ENCODE measurements at places on chromosomes 7 and 10.

DNA sequence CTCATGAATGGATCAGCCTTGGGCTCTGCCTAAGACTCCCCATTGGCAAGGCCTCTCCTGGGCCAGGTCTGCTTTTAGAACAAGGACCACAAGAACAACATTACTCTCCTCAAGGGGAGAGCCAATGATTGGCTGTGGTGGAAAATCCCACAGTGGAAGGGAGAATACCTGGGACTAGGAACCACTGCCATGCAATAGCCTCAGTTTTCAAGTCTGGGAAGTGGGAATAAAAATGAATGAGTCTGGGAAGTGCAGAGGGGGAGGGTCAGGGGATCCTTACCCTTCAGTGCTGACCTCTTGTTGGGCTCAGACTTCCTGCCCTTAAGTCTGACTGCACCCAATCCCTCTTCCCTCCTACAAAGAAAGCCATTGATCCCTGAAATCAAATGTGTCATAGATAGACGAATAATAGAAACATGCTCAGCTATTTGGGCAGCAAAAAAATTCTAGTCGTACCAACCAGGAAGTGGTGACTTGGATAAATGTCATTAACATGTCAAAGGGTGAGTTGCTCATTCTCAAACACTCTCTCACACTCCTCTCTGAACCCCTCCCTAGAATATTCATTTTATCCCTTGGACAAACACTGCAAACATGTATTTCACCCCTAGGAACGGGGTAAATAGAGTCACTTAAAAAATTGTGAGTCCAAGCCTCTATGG lies 123.6 kb downstream of the SH3PXD2A start:
- DNase-seq, result no peak

- no peak for DNase-seq
Measured at GRCh38 chr10:11683529-11684320, 58.5 kb upstream of the ECHDC3 start.

DNA sequence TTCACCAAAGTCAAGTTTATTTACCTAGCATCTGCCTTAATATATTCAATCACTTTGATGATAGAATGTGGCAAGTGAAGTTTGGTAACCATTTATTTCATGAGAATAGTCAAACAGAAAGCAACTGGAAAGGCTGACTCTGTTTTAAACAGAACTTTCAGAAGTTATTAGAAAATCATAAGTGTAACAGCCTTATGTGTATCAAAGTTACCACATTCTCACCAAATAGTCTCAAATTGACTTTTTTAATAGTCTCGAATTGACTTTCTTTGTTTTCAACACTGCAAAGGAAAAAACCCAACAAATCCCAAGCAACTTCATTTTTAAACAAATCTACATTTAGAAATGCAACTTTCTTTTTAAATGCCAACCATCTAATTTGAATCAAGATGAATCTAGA lies 29.5 kb downstream of the NAMPT start:
- no peak for DNase-seq

DNA sequence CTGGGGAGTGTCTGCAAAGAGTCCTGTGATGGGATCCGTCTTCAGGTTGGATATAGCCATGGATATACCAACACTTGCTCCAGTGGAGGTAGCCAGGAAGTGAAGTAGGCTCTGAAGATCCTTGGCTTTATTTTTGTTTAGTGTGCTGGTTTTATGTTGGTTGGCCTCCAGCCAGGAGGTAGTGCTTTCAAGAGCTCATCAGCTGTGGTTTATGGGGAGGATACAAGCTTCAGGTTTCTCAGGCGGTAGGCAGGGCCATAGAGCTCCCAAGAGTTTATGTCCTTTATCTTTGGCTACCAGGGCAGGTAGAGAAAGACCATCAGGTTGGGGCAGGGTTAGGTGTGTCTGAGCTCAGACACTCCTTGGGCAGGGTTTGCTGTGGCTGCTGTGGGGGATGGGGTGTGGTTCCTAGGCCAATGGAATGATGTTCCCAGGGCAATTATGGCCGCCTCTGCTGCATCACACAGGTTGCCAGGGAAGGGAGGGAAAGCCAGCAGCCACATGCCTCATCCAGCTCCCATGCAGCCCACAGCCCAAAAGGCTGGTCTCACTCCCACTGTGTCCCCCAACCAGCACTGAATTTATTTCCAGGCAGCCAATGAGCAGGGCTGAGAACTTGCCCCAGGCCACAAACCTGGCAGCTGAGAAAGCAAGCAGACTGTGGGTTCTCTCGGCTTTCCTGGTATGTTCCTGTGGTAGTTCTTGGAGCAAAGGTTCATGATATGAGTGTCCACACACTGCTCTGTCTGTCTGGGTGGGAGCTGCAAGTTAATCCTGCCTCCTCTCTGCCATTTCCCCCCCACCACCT lies 67.0 kb upstream of the PRLHR start:
- no peak for DNase-seq

DNA sequence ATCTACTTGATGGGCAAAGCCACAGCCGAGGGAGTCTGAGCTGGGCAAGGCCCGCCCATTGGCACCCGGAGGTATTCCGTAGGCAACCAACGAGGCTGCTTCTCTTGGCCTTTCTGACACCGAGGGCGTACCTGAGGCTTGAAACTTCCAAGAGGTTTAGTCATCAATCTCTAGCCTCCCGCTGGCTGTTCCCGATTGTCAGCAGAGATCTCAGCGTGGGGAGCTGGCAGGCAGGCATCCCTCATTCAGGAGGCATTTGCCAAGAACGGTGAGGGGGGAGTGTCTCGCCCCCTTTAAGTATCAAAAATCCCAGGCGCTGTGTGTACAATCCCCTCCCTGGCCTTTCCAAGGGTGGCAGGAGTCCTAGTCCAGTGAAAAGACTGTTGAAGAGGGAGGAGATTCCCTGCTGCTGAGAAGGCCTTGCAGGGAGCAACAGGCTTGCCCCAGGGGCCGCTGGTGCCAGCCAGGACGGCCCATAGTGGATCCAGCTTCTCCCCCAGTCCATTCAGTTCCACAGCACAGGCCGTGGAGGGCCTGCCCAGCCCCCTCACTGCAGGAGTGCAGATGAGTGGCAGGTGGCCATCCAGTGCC lies 39.7 kb downstream of the OAT start:
- no peak for DNase-seq

GRCh38 chr7:158421361-158421760 lies 166.3 kb downstream of the PTPRN2 start:
- no peak for DNase-seq

DNA sequence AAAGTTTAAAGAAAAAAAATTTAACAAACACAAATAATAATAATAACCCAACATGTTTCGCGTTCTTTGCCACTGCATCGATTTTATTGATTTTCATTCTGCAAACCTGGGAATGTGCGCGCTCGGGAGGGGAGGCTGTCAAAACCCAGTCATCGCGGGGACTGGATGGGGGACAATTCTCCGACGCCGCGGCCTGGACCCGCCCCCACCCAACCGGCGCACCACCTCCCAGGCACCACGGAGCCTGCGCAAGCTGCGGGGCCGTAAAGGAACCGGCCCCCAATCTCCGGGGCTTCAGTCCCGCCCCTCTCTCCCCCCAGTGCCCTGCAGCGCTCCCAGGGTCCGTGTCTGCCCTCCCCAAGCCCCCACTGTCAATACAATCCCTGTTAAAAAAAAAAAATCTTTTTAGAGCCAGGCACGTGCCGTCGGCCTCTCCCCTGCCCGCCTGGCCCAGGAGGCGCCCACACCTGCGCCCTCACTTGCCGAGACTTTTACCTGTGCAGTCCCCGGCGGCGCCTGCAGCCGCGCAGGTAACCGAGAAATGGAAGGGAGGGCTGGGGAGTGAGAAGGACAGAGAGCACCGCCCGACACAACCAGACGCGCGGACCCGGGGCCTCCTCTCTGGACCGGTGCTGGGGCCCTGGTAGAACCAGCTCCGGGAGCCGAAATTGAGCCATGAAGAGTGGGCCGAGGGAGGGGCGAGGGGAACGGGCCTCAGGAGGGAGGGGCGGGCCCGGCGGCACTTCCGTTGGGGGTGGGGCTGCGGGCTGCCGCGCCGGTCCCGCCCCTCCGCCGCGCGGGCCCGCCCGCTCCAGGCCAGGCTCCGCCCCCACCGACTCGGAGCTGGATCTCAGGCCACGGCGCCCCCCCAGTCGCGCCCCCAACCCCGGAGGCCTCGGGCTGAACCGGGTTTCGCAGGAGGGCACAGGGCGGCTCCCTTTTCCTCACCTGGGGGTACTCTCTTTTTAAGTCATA lies 7.6 kb upstream of the ZNF503 start:
- DNase-seq, result peak; percentile 87

DNA sequence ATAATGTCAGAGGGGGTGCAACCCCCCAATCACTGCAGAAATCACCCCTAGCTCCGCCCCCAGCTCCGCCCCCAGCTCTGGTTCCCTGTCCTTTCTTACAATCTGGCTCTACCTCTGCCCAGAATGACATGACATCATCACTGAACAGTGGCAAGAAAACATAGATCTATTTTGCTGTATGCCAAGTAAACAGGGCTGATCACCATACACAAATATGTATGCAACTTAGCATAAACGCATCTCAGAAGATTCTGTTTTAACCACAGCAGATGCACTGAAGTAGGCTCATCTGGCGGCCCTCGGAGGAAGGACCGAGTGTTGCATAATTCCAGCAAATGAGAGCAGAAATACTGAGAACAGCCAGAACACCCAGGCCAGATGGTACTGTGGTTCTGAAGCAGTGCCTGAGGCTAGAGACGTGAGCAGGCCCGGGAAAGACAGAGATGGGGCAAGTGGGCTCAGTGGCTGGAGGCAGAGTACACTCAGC lies 293.3 kb upstream of the KLF14 start:
- DNase-seq, result no peak

DNA sequence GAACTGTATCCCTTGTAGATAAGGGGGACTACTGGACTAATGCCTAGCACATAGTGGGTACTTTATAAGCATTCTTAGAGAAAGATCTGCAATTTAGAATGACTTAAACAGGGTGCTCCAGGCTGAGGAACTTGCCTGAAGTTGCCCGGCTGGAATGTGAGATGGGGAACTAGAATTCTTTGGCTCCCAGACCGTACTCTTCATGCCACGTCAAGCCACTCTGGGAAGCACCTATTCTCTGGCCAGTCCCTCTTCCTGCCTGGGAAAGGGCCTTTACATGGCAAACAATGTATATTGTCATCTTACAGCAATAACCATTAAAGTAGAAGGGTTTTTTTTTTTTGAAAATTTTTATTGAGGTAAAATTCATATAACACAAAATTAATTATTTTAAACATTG lies 34.5 kb downstream of the ATXN7L1 start:
- DNase-seq, result no peak

GRCh38 chr7:158066085-158066484 lies 521.5 kb downstream of the PTPRN2 start:
- peak; percentile 21 for DNase-seq

GRCh38 chr7:74656441-74656836 lies 1.1 kb upstream of the GTF2I start:
- peak; percentile 79 for DNase-seq

GRCh38 chr10:83205861-83206260 lies 933.4 kb upstream of the GHITM start:
- DNase-seq, result no peak

DNA sequence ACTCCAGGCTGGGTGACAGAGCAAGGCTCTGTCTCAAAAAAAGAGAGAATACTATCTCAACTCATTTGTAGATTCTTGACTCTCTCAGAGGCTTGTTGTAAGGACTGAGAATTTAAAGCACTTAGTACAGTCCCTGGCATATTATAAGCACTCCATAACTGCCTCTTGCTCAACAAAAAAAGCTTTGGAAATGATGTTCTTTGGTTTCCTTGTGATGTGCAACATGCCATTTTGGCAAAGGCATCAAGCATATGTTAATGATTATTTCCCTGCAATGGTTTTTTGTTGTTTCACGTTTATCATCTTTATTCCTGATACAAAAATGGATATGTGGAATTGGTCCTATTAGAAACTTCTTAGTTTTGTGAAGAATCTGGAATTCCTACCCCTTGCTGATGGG lies 15.7 kb downstream of the NOLC1 start:
- no peak for DNase-seq

- no peak for DNase-seq
Measured at GRCh38 chr10:77578583-77579227, 58.9 kb downstream of the KCNMA1 start.

GRCh38 chr7:95723583-95724180 lies 48.7 kb upstream of the DYNC1I1 start:
- no peak for DNase-seq

- DNase-seq, result no peak
Measured at GRCh38 chr7:82760831-82761230, 317.3 kb upstream of the CACNA2D1 start.

DNA sequence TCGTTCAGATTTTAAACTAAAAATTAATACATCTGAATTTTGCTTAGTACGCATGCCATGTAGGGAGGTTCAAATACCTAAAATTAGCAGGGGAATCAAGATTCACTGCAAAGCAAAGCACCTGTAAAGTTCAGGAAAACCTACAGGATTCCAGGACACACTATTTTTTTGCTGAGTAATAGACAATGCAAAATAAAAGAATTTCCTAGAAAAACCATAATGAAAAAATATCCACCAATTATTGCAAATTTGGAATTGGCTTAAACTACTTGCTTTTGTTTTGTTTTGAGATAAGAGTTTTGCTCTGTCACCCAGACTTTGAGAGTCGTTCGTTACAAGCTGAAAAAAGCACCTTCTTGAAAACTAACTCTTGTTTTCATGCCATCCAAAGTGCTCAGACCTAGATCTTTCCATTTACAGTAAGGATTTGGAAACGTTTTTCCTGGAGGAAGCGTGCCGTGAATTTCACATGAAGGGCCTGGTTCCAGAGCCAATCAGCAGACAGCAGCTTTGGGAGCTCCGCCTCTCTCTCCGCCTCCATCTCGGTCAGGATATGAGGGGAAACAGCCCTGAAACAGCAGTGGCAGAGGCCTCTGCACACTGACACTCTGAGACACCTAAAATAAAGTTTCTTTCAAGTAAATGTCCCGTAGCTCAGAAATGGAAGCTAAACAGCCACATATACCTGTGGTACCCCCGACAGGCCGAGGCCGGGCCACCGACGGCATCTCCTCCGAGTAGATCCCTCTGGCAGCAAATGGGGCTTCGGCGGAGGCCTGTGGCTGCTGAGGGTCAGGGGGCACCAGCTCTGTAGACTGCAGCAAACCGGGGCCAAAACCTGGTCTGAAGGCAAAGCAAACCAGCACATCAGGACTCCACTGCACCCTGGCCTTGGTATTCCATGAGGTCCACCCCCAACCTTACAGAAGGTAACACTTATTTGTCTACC lies 45.9 kb upstream of the ATP6V0A4 start:
- DNase-seq, result no peak

DNA sequence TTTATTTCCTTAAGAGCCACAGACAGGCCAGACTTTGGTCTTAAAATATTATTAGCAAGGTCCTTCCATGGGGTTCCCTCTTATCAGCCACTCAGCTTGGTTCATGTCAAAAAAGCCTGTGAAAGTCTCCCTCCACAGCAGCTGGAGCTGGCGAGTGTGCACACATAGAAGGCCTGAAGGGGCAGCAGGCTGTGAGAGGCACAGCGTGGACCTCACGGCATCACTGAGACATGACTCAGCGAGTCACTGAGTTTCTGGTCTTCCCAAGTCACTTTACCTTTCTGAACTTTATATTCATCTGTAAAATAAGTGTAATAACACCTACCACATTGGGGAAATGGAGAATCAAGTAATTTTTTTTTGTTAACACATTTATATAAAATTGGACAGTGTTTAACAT lies 8.7 kb downstream of the TAF3 start:
- no peak for DNase-seq
